ENCODE measurements at places on chromosomes 11 and 22.

- no peaks in the 10 kb centered on the region for H3K36me3 ChIP-seq
- H3K4me3 ChIP-seq, result no peak overlapping the region
- DNase-seq, result no peak
- H3K27ac ChIP-seq, result peak overlapping the region; percentile 90
- H3K27me3 ChIP-seq, result no peaks in the 10 kb centered on the region
- peaks cover 35% of the 10 kb centered on the region for H3K4me1 ChIP-seq
Measured at GRCh38 chr22:32622744-32623110, 148.1 kb downstream of the FBXO7 start.

DNA sequence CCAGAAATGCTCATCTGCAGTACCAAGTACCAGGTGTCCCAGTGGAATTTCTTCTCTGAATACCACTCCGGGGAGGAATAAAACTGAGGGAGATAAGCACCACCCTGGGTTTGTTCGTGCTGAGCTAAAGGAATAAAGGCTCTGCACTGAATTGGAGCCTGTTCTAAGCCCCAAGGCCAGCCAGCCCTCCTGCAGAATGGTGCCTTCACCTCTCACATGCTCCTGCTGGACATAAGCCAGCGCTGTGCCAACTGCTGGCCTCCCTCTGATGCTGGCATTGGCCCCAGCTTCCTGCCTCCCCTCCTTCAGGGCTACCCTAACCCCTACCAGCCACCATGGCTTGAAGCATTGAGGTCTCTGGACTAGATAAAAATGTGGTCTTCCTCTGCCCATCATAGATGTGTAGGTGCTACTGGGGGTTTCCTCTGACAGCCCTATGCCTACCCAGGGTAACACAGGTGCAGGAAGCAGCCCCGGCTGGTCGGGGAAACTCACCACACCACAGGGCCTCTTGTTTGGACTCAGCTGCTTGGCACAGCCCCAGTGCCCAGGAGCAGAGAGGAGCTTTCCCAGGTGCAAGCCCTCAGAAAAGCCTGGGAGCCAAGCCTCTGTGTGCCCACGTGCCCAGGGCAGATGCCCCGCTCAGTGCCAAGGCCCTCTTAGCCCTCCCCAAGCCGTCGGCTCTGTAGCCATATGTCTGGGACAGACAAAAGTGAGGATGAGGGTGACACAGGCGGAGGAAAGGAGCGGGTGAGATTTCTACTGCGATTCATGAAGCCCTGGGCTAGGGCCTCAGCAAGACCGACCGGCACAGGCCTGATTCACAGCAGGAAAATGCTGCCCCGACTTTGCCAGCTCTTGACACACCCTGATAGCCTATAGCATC, 34.1 kb upstream of the JAM3 start:
- DNase-seq, result no peak
- peaks cover 92% of the 10 kb centered on the region for H3K4me1 ChIP-seq
- H3K27ac ChIP-seq, result peak overlapping the region; percentile 85
- peaks cover under 1% of the 10 kb centered on the region for H3K36me3 ChIP-seq
- H3K27me3 ChIP-seq, result peaks cover 7% of the 10 kb centered on the region

- peaks cover 41% of the 10 kb centered on the region for H3K4me1 ChIP-seq
- no peaks in the 10 kb centered on the region for H3K36me3 ChIP-seq
- peaks cover 43% of the 10 kb centered on the region for H3K27me3 ChIP-seq
- no peak overlapping the region for H3K4me3 ChIP-seq
- no peak overlapping the region for H3K27ac ChIP-seq
Measured at GRCh38 chr11:1546536-1547466, 25.3 kb downstream of the DUSP8 start.

DNA sequence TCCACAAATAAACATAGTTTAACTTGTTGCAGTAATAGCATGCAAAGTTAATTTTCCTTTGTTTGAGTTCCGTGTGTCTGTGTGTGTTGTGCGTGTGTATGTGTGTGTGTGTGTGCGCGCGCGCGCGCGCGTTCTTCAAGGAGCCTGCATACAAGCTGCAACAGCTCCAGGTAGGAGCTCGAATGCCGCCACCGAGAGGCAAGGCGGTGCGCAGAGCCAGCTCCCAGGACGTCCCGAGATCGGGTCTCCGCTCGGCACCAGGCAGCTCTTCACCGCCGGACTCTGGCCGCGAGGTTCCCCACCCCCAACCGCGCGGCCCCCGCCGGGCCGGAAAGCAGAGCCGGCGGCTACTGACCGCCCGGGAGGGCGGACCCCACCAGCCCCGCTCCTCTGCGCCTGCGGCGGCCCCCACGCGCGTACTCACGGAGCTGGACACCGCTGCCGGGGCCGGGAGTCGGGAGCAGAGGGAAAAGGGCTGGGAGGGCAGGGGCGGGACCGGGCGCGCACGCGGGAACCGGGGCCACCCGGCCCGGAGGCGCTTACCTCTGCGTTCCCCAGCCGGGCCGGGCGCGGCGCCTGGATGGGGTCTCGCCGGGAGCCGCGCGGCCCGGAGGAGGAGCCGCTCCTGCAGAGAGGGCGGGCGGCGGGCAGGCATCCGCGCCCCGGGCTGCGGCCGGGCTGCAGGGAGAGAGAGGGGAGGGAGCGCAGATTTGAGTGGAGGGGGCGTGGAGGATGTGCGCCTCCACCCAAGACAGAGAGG, 40.4 kb upstream of the AKIP1 start:
- peak; percentile 54 for DNase-seq
- H3K4me1 ChIP-seq, result peaks cover 9% of the 10 kb centered on the region
- peak overlapping the region; percentile 88 for H3K27ac ChIP-seq
- no peaks in the 10 kb centered on the region for H3K36me3 ChIP-seq

GRCh38 chr11:133999355-133999754, 42.6 kb upstream of the IGSF9B start:
- H3K4me3 ChIP-seq, result no peak overlapping the region
- no peaks in the 10 kb centered on the region for H3K27me3 ChIP-seq
- peaks cover 8% of the 10 kb centered on the region for H3K4me1 ChIP-seq
- H3K27ac ChIP-seq, result no peak overlapping the region
- DNase-seq, result no peak

- peaks cover 3% of the 10 kb centered on the region for H3K4me1 ChIP-seq
- H3K27me3 ChIP-seq, result no peaks in the 10 kb centered on the region
- no peak overlapping the region for H3K4me3 ChIP-seq
- H3K27ac ChIP-seq, result no peak overlapping the region
- peaks cover 19% of the 10 kb centered on the region for H3K36me3 ChIP-seq
- DNase-seq, result no peak
Measured at GRCh38 chr11:121631456-121631855, 178.7 kb upstream of the SORL1-AS1 start.

DNA sequence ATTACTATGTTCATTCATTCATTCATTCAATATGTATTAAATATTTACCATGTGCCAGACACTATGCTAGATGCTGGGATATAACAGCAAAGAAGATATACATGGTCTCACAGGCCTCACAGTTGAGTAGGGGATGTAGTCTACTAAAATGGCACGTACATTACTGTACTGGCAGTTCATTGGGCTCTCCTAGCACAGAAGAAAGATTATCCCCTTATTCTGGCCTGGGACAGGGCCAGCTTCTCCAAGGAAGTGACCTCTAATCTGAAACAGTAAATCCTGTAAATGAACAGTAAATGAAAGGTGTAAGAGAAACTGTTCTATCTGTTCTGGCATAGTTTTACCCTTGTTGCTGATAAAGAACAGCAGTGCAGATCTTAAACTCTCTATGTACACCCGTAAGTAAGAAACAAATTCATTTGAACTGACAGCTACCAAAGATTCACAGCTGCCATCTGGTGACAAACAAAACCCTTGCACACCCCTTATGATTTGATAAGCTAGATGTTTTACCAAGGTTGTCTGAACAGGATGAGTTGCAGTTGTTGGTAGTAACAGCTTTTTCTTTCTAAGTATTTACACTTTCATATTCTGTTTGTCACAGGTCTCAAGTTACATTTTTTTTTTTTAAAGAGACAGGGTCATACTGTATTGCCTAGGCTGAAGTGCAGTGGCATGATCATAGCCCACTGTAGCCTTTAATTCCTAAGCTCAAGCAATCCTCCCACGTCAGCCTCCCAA, 263.1 kb downstream of the TMEM135 start:
- no peak overlapping the region for H3K4me3 ChIP-seq
- H3K27me3 ChIP-seq, result no peaks in the 10 kb centered on the region
- DNase-seq, result no peak

GRCh38 chr11:71447791-71448256, 369 bp downstream of the DHCR7 start:
- no peaks in the 10 kb centered on the region for H3K27me3 ChIP-seq
- H3K4me3 ChIP-seq, result peak overlapping the region; percentile 94
- H3K27ac ChIP-seq, result peak overlapping the region; percentile 71
- H3K36me3 ChIP-seq, result peaks cover 23% of the 10 kb centered on the region
- peaks cover 35% of the 10 kb centered on the region for H3K4me1 ChIP-seq
- no peak for DNase-seq

DNA sequence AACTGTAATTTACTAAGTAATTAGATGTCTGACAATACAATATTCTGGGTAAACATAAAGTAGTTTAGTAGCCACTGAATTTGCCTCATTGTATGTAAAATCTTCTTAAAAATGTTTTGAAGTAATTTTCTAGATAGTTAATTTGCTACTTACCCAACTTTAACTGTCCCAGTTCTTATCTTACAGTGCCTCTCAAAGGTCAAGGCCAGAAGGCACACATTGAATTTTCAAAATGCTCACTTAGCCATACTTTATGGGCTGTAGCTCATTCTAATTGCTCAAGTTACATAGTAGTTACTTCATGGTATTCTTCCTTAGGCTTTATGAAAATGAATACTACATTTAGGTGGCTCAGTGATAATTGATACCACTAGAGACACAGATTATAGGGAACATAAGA, 666.6 kb downstream of the CNTN5 start:
- no peaks in the 10 kb centered on the region for H3K4me1 ChIP-seq
- no peak for DNase-seq
- no peaks in the 10 kb centered on the region for H3K36me3 ChIP-seq
- H3K27me3 ChIP-seq, result no peaks in the 10 kb centered on the region

- no peak overlapping the region for H3K4me3 ChIP-seq
- H3K27me3 ChIP-seq, result no peaks in the 10 kb centered on the region
- no peaks in the 10 kb centered on the region for H3K36me3 ChIP-seq
Measured at GRCh38 chr11:106523921-106524320, 446.5 kb downstream of the AASDHPPT start.

DNA sequence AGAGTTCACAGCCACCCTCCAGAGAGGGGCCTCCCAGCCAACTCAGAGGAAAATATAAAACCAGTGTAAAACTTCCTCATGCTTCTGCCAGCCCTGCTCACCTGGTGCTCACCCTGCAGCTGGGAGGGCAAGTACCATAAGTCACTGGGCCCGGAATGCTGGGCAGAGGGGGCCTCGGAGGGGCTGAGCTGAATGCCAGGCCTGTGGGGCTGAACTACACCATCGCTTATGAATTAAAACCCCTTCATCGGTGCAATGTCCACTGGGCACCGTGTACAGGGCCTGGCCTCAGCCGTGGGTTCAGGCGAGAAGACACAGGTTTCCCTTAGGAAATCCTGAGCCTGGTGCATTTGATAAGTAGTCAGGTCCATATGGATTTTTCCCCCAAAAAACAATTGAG, 828.6 kb downstream of the TBC1D22A start:
- H3K27me3 ChIP-seq, result no peaks in the 10 kb centered on the region
- no peak overlapping the region for H3K4me3 ChIP-seq
- H3K27ac ChIP-seq, result no peak overlapping the region
- no peak for DNase-seq
- H3K36me3 ChIP-seq, result no peaks in the 10 kb centered on the region
- no peaks in the 10 kb centered on the region for H3K4me1 ChIP-seq

DNA sequence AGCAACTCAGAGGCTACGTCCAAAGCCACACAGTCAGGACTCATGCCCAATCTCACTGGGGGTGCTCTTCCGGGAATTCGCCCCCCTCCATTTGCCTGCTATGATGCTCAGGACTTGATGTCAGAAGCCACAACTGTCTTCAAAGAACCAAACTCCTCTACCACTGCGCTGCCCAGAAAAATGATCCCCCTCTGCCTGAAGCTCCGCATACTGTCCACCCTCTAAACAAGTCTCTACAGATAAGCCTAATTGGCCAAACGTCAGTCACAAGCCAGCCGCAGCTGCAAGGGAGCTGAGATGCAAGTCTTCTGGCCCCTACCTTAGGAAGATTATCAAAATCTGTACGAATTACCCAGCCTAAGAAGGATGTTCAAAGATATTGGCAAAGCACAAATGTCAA, 294.6 kb downstream of the BUD13 start:
- peaks cover 7% of the 10 kb centered on the region for H3K4me1 ChIP-seq
- H3K27ac ChIP-seq, result no peak overlapping the region
- H3K4me3 ChIP-seq, result no peak overlapping the region
- H3K27me3 ChIP-seq, result peaks cover 5% of the 10 kb centered on the region
- DNase-seq, result no peak
- no peaks in the 10 kb centered on the region for H3K36me3 ChIP-seq

GRCh38 chr22:48238966-48239365, 1476.5 kb downstream of the TBC1D22A start:
- H3K4me3 ChIP-seq, result no peak overlapping the region
- no peak overlapping the region for H3K27ac ChIP-seq
- no peak for DNase-seq
- H3K36me3 ChIP-seq, result no peaks in the 10 kb centered on the region
- H3K27me3 ChIP-seq, result no peaks in the 10 kb centered on the region

- H3K27ac ChIP-seq, result no peak overlapping the region
- H3K27me3 ChIP-seq, result no peaks in the 10 kb centered on the region
- H3K4me1 ChIP-seq, result peaks cover 80% of the 10 kb centered on the region
- H3K36me3 ChIP-seq, result peaks cover 2% of the 10 kb centered on the region
- DNase-seq, result no peak
- no peak overlapping the region for H3K4me3 ChIP-seq
Measured at GRCh38 chr11:2578929-2579270, 120.9 kb downstream of the KCNQ1OT1 start.

DNA sequence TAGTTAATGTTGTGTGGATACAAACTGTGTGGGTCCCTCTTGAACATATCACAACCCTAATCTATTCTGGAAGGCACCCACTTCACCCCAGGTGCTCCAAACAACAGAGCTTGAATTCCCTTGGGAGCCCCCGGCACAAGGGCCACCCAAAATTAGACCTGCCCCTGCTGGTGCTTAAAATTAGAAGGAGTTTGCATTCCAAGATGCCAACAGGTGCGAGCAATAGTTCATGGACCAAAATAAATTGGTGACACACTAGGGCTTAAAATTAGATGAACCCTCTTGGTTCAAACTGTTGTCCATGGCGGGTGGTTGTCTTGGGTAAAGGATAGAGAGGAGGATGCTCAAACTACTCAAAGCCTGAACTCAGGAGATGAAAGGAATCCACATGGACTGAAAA, 291.5 kb downstream of the MN1 start:
- no peak overlapping the region for H3K4me3 ChIP-seq
- no peak overlapping the region for H3K27ac ChIP-seq
- DNase-seq, result no peak
- peaks cover 8% of the 10 kb centered on the region for H3K4me1 ChIP-seq

- H3K27me3 ChIP-seq, result no peaks in the 10 kb centered on the region
- H3K4me1 ChIP-seq, result no peaks in the 10 kb centered on the region
- no peak overlapping the region for H3K27ac ChIP-seq
- no peak for DNase-seq
- no peak overlapping the region for H3K4me3 ChIP-seq
Measured at GRCh38 chr11:94655291-94655690, 88.1 kb downstream of the PIWIL4 start.
